ENCODE measurements at places on chromosomes 2 and 18.

- no peak for DNase-seq
Measured at GRCh38 chr2:53312721-53313120, 454.9 kb upstream of the CHAC2 start.

DNA sequence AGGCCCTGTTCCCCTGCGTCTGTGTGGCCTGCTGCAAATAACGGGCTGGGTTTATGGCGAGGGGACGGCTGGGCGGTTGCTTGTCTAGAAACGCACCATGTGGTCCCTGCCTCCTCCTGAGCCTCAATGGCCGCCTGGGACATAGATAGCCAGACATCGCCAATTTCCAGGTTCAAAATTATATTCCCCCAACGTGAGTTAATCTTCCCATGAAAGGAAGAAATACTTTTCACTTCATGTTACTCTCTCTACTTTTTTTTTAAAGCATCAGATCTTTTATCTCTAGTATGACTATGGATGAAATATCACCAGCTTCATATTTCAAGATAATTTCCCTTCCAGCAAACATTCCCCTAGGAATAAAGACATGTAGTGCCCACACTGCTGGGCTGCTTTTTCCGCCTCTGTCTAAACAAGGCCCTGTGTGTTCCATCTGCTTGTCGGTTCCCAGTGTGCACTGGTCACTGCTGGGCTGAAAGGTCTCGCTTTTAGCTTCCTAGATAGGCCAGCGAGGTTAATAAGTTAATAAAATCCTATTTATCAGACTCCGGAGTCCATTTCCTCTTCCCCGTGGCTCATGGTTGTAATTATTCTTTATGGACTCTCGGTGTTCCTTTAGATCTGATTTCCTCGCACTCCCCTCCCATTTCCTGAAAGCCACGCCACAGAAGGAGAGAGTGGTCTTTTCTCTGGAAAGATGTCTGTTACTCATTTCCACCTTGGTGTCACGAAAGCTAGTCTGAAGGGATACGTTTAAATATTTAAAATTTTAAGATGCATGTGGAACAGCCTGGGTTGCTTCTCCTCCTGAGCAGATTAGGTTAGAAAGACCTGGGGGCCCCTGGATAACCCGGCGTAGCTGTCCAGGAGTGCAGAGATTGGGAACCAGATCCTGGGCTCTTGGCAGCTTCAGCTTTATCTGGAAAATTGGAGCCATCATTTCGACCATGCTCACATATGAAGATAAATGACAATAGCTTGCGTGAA is 196.6 kb upstream of the COPS8 start:
- no peak for DNase-seq

DNA sequence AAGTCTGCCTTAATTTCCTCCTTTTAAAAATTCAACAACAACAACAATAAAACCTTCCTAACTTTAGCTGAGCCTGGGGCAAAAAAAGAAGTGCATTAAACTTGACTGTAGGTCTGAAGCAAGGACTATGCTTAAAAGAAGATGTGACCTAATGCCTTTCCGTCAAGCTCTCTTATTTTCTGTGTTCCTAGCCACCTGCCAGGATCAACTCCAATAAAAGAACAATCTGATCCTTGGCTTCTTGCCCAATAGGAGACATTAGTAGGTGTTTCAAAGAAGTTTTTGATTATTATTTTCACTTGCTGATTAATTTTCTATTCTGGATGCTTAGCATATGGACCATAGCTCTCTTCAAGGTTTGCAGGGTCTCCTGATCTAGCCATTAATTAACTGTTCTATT is 237.5 kb downstream of the STK39 start:
- no peak for DNase-seq

GRCh38 chr2:97769711-97770110 is 56.3 kb downstream of the ZAP70 start:
- no peak for DNase-seq

GRCh38 chr2:232793271-232793670 is 16.9 kb upstream of the KCNJ13 start:
- DNase-seq = no peak

GRCh38 chr2:109254174-109254904 is 125.3 kb downstream of the SH3RF3 start:
- DNase-seq = no peak

GRCh38 chr2:38750011-38750890 is 910 bp downstream of the SRSF7 start:
- DNase-seq = peak; percentile 37

DNA sequence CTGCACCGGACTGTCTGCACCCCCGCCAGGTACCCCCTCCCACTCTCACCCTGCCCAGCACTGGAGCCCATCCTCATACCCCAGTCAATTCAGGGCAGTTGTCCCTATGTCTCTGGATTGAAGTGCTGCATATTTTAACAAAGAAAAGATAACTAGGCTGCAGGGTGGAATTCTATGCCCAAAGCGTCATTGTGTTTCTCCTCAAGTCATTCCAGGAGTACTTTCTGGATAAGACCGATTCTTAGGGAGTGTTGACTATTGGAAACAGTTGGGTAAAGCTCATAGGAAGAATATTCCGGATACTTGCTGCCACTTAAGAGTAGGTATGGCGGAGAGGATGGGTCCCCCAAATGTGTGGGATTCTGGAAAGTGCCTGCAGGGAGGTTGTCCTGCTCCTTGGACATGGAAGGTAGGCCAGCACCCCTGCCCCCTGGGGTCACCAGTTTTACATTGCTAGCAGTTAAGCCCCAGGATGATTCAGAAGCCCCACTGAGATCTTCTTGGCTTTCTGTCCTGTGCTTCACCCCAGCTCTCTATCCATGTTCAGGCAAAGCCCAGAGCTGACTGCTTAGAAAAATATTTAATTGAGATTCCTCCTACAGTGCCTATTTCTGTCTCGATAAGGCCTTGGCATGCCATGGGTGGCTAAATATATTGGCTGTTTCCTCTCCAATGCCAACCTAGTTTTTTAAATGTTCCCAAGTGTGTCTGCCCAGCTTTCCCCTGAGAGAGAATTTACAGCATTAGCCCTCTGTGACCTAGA is 48.2 kb downstream of the RPL37A start:
- DNase-seq = no peak

- DNase-seq = no peak
Measured at GRCh38 chr2:170298115-170298514, 120.2 kb downstream of the MYO3B start.

GRCh38 chr2:57443086-57443485 is 603.5 kb upstream of the VRK2 start:
- no peak for DNase-seq

DNA sequence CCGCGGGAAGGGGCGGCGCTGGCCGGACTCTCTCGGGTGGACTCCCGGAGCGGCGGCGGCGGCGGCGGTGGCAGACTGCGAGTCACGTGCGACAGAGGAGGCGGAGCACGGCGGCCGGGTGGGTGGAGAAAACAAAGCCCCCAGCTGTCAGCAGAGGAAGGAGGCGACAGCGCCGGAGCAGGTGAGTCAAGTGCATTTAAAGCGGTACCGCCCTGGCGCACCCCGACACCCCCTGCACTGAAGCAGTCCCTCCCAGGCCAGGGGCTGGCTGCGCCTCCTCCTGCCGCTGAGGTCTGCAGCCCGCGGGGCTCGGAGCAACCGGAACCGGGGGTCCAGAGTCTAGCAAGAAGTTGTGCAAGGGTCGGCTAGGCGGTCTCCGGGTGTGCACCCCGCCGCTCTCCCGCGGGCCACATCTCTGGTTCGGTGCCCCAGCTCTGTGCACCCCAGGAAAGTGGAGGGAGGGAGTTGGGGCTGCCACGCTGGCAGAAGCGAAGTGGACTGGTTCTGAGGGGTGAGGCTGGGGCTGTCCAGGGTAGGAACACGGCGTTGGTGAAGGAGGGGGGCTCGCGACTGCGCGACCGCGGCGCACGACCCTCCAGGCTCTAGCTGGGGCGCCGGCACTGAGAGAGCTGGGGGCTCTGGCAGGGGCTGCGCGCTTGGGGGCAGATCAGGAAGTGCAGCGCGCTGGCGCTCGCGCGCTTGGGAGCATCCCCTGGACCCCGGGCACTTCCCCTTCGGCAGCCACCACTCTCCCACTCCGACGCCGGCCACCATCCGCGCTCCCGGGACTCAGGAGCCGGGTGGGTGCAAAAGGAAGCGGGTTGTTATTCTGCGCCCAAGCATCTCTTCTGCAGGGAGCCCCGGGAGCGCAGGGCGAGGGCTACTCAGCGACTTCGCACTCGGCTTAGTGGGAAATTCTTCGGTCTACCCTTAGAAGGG is 64.0 kb upstream of the MAPRE2 start:
- DNase-seq = peak; percentile 68

GRCh38 chr2:235553696-235554100 is 59.9 kb downstream of the AGAP1 start:
- no peak for DNase-seq

DNA sequence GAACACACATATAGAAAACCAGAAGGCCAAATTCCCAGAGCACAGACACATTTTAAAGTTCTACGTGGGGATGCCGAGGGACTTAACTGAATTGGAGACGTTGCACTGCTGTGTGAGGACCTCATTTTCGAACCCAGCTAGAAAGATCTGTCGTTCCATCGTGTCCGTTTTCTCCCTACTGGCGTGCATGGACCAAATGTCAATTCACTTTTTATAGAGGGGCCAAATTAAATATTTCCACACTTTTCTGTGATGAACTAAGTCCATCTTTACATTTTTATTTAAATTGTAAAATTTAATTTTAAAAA is 692 bp upstream of the TSHZ1 start:
- no peak for DNase-seq

DNA sequence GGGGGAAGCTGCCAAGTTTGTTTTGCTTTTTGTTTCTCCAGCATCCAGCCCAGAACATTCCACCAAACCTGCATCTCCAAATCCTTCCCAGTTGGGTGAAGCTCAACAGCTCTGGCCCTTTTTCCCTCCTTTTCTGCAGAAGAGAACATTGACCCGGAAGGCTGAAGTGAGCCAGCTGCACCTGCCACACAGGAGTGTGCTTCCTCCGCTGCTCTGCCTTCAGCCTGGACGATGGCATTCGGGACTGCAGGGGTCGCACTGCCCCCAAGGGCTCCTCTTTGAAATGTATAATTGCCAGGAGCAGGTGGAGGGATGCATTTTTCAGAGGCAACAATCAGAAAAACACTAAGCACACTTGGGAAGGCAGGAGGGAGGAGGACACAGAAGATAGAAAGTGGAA is 41.8 kb downstream of the ST8SIA5 start:
- no peak for DNase-seq

- DNase-seq = no peak
Measured at GRCh38 chr2:202215179-202215578, 23.2 kb downstream of the SUMO1 start.

DNA sequence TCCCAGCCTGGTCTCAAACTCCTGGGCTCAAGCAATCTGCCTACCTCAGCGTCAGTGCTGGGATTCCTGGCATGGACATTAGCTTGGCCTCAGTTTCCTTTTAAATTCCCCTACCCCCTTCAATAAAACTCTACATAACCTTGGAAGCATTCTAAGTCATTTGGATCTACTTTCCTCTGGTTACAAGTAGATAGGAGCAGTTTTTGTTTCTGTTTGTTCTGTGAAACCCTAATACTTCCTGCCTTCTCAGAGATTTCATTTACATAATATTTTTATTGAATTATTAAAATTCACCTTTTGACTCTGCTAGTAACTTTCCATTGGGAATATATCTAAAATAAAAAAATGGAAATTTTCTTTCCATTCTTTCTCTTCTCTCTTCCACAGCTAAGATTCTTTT is 25.9 kb downstream of the GIGYF2 start:
- no peak for DNase-seq

DNA sequence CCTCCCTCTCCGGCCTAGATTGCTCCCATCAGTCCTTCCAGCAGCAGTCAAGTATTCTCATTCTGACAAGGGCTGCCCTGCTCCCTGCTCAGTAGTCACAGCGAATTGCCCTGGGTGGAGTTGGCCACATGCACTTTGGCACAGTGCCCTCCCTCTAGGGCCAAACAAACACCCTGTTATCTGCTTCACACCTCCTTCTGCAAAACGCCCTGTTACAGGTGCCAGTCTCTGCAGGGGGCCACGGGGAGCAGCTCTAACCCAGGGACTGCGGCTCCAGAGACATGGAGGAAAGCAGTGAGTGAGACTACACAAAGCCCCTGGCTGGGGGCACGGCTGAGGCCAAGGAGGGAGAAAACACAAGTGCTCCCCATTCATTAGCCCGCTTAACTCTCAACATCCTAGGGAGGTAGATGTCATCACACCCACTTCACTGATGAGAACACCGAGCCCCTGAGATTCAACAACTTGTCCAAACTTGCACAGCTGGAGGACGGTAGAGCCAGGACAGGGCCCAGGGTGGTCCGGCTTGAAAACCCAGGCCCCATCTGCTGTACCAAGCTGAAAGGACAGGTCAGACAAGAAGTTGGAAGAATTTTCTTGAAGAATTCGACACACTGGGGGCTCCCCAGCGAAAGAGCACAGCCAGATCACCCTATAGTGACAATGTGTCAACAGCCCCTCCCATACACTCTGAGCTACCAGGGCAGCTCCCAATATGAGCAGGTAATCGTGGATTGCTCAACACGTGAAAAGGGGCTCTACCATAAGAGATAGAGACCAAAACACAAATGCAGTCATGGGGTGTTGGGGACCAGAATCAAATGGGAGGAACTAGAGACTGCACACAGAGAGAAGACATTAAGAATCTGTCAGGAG is 8.7 kb upstream of the TFCP2L1 start:
- no peak for DNase-seq

GRCh38 chr2:10253596-10254372 is 48.9 kb upstream of the HPCAL1 start:
- DNase-seq = no peak

GRCh38 chr2:224757934-224758548 is 41.9 kb upstream of the CCDC195 start:
- no peak for DNase-seq

- no peak for DNase-seq
Measured at GRCh38 chr2:174171686-174172445, 76.5 kb downstream of the OLA1 start.

DNA sequence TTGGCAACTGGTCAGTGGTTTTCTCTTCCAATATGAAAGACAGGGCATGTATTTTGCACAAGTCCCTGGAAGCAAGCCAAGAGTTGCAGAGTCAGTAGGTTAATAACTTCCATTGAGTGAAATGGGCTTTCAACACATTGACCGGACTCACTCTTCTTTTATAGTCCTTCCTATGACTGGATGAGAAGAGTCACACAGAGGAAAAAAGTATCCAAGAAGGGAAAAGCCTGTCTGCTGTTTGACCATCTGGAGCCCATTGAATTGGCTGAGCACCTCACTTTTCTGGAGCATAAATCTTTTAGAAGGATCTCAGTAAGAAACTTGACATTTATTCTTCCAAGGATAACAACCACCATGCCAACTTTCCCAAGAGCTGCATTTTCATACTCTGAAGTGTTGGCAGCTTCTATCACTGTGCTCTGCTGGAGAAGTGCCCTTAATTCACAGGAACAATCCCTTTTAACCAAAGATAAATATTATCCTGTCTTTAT is 45.4 kb downstream of the RASGRP3 start:
- DNase-seq = no peak

DNA sequence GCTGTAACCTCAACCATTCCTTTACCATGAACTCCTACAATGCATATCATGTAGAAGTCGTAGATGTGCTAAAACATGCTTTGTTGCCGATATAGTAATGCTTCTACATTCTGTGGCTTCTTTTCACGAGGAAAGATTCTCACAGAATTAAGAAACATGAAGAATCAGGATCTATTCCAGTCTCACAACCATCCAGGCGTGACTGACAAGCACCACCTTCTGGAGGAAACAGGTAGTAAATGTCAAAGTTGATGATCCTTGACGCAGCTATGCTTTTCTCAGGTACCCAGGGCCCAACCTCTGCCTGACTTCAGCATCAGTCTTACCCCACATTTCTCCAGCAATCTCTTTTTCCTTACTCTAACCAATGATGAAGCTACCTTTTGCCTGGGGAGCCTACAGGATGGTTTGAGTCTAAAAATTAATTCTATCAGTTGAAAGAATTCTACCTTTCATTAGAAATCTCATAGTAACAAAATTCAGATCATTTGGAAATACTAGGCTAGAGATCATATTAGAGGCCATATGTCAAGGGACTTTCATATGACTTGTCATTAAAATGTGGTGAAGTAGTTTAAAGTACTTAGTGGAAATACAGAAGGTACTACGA is 123.3 kb upstream of the RND3 start:
- no peak for DNase-seq

Data from stimulated activated naive CD4-positive, alpha-beta T cell treated with Interleukin-2 at 50 U/mL for 16 hours (primary cell).